Activated naive CD4-positive, alpha-beta T cell treated with anti-CD3 and anti-CD28 coated beads for 36 hours (primary cell): ENCODE measurements at places on chromosomes 3 and 15. TPM values are rescaled to one million over a fixed set of nuclear protein-coding genes. Genes with fewer than 3 reads are reported as not detected.

Gene CLDN16
- not detected for total RNA-seq

Gene ACTC1
- total RNA-seq: not detected

Gene MCF2L2
- 1.0 TPM for total RNA-seq

Gene IL17RE
- total RNA-seq: 0.25 TPM

Gene EXD1
- not detected for total RNA-seq

DNA sequence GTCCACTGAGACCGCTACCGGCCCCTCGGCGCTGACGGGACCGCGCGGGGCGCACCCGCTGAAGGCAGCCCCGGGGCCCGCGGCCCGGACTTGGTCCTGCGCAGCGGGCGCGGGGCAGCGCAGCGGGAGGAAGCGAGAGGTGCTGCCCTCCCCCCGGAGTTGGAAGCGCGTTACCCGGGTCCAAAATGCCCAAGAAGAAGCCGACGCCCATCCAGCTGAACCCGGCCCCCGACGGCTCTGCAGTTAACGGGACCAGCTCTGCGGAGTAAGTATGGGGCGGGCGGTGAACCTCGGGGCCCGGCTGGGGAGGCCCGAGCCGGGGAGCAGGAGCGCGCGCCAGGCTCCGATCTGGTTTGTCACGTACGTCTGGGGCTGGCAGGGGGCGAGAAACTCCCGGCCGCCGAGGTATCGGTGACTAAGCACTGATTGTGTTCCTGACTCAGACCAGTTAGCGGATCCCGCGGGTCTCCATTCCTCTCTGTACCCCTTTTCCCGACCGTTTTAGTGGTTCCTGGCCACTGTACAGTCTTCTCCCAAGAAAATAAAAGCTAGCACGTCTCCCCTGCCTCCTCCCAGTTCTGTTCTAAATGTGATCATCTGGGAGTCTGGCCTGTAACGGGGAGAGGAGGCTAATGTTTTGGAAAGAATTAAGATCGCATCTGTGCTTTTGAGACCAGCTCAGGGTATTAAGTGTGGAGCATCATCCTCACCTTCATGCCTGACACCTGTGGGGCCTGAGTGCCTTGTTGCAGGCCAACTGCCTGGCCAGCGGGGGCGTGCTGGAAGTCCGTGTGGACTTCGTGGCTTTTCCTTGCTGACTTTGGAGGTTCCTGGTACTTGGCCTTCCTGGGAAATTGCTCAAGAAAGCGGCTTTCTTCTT is 691 bp downstream of the MAP2K1 start:
- peak; percentile 88 for DNase-seq

DNA sequence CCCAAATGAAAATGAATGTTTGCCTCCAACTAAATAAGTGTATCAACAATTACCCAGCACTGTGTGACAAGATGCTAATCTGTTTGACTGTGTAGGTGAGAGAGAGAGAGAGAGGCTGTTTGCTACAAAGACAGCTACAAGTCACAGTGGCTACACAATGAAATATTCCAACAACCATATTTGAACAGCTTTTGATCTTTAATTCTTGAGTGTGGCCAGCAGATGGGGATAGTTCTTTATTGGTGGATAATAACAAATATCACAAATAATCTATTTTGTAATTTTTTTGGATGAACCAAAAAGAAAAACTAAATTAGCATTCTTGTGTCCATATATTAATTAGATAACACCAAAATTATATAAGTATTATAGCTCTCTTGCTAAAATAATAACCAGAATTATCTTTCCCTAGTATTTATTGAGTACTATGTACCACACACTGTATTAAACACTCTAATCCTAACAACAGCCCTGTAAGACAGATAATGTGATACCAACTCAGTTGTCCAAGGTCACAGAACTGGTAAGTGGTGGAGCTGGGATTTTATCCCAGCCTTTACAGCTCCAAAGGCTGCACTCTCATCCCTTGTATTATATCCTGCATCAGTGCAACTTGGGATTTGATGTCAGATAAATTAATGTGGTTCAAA is 61.9 kb upstream of the C3orf80 start:
- DNase-seq: no peak

- DNase-seq: no peak
Measured at GRCh38 chr3:128274837-128275236, 121.6 kb downstream of the EEFSEC start.

DNA sequence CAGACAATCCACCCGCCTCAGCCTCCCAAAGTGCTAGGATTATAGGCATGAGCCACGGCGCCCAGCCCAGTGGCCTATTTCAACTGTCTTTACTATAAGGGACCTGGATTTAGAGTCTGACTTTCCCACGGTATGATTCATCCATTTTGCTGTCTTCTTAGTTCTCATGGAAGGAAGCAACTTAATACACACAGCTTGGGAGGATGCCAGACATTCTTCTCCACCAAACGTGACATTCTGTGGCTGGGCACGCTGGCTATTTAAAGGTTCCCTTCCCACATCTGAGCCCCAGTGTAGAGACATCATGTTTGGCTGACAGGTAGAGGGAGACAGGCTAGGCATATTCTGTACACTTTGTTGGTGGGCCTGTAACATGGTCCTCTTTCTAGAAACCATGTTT is 26.2 kb downstream of the FAM43A start:
- DNase-seq: no peak

- no peak for DNase-seq
Measured at GRCh38 chr3:172347895-172348679, 100.2 kb downstream of the GHSR start.

- no peak for DNase-seq
Measured at GRCh38 chr3:119555309-119555735, 4.1 kb downstream of the CD80 start.

DNA sequence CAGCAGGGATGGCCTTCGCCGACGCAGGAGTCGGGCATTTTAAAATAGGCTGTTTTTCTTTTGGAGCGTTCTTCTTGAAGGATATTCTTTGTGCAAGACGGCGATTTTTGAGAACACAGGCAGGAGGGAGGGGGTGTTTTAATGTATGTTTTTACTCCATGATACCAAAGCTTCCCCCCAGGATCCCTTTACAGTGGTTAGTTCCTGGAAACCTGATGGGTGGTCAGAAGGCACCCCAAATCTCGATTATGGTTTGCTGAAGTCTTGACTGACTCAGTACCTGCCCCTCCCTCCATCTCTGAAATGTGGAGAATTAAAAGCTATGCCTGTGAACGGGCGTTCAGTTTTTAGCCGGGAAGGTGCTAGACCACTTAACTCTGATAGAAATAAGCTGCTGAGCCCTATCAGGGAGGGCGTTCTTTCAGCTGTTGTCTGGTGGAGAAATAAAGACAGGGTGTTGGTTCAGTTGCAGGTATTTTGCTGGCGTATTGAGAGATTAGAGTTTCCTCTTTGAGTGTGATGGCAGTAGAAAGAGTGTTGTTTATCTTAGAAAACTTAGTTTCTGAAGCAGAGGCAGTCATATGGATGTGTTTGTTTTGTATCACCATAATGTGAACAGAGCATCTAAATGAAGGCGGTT is 3.4 kb downstream of the IGF1R start:
- no peak for DNase-seq

GRCh38 chr3:59451800-59452746 is 402.2 kb upstream of the CFAP20DC start:
- DNase-seq: peak; percentile 17

DNA sequence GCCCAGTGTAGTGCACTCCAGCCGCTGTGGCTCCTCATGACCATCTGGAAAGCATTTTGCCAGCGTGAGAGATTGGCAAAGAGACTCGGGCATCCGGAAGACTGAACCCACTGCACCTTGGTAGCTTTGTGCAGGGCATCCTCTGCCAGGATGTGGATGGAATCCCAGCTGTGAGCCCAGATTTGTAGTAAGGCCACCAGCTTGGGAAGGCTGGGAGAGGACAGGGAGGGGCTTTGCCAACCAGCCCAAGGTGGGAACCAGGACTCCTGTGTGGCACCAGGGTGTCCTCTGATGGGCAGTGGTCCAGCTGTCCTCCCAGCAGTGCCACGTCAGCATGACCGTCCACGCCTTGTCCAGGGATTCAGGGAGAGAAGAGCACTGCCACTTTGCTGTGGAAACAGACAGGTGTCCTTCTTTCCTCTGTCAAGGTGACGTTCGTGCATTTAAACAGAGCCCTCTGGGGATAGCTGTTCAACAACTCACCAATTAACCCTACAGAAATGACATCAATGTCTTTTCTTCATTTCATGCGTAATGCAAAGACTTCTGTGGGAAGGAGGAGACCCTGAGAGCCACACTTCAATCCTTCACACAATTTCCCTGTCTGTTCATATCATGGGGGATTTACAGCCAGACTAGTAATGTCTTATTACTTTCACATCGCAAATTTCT is 19.1 kb downstream of the KLF15 start:
- no peak for DNase-seq

- no peak for DNase-seq
Measured at GRCh38 chr15:31254431-31255175, 72.0 kb upstream of the KLF13 start.

DNA sequence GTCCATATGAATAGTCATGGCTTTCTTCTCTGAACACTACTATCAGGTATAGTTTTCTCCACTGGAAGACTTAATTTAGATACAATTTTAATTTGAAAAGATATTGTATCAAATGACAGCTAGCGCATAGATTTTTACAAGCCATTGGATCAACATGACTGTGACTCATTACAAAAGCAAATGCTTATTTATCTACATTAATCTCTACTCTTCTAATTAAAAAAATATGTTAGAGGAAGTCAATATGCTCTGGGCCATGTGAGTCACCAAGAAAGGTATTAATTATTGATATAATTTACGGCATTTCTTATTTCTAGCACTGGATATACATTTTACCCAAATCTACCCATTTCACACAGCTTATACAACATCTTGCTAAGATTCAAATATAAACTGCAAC is 800.3 kb upstream of the GBE1 start:
- no peak for DNase-seq

GRCh38 chr3:177279118-177279815 is 82.0 kb upstream of the TBL1XR1 start:
- no peak for DNase-seq

DNA sequence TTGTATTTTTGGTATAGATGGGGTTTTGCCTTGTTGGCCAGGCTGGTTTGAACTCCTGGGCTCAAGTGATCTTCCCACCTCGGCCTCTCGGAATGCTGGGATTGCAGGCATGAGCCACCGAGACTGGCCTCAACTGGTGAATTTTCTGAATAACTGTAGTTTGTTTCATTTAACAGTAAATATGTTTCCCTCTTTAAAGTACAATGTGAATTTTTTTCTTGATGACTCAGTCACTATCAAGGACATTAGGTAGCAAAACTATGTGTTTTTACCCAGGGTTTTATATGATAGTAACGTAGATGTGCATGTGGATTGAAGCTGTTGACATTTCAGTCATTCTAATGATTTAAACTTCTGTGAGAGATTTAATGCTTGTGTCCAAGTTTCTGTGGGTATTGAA is 40.2 kb upstream of the MAPKBP1 start:
- DNase-seq: no peak

DNA sequence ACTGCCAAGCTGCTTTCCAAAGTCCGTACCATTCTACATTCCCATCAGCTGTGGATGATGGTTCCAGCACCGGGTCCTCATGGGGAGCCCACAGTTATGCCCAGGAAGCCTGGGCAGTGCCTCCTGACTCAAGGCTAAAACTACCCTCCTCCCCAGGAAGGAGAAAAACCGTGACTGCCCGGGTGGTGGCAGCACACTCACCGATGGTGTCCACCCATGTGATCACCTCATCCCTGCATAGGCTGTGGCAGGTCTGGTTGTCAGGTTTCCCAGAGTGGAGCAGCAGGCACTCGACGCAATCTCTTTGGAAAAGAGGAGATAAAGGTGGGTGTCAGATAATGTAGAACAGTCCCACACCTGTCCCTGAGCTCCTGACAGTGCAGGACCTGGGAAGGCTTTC is 38.6 kb downstream of the UMPS start:
- peak; percentile 31 for DNase-seq

DNA sequence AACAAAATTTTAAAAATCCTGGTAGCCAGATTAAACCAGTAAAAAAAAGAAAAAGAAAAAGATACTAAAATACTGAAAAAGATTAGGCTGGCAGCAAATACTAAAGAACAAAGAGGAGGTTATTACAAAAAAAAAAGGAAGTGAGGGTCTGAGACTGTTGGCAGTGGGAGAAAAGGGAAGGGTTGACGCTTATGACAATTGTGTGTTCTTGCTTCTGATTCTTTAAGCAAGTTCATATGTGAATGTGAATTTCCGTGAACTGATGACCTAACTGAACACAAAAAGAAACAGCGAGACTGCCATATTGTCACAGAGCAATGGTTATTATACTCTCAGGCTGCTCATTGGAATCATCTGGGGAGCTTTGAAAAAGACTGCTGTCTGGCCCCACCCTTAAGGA is 56.5 kb downstream of the ATP13A4 start:
- DNase-seq: no peak

GRCh38 chr15:69820819-69821218 is 276.9 kb downstream of the TLE3 start:
- no peak for DNase-seq
